ENCODE measurements at places on chromosomes 5 and 9.

DNA sequence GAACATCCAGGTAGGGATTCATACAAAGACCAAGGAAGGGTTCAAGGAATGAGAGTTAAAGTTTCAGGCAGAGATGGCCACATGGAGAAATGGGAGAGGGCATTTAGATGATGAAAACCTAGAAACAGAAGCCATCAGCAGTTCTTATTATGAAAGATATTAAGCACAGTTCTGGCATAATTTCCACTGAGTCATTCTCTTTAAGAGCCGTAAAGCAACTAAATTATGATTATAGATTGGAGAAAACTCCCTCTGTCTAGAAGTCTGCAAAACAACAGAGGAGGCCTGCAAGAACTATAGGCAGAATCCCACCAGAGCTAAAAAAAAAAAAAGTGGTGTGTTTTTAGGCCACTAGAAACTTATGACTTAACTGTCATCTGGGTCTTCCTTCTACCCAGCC, 157.1 kb upstream of the MPDZ start:
- no peak for DNase-seq

DNA sequence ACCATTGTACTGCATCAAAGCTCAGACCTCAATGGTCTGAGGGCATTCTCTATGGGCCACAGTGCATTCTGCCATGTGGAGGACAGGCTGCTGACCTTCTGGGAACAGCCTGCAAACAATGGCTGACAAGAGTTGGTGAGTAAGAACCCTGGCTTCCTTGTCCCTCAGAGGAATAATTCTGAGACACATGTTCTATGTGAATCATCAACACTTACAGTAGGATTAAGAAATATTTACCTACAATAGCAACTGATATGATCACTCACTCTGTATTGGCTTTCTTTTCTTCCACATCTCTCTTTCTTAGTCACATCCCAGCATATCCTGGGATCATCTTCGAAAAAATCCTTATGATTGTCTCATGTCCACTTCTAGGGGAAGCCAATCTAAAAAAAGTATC, 306.5 kb upstream of the ITGA1 start:
- DNase-seq: no peak

- DNase-seq: no peak
These were observed 63.2 kb downstream of the PRRT1B start for GRCh38 chr9:131608493-131609037.

DNA sequence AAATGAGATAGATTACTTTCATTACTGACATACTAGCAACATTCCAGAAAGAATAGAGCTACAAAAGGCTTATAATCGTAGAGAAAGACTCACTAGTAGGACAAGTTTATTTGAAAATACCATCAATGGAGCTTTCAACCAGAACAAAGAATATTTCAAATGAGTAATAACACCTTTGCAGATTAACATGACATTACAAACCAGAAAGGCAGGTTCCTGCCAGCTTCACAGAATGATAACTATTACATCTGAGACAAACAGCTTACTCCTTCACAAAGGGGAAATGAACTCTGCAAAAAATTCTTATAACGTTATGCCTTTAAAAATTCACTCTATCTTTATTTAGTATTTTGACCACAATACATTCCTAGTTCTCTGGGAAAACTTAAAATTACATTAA, 103.1 kb downstream of the EPB41L4A start:
- no peak for DNase-seq

DNA sequence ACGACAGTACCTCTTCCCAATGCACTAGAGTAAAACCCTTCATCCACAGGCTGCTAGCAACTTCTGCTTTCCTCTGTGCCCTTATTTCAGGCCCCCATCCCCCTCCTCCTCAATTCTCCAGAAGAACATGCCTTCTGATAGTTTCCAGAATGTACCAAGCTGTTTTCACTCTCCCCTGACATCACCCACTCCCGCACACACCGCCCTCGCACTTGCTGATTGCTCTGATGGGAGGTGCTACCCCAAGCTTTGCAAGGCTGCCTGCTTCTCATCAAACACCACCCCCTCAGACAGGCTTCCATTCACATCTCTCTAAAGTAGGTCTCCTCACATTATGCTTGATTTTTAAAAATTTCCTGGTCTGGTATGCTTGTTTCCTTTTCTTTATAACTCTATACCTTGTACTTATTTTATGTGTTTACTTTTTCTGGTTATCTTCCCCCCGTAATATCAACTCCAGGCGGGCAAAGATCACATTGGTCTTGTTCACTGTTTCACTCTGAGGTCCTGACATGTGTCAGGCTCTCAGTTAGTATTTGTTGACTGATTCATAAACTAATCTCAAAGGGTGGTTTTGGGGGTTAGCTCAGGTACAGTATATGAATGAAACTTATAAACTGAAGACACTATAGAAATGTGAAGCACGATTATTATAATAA, 91.0 kb upstream of the C9orf72 start:
- no peak for DNase-seq

- DNase-seq: no peak
These were observed 17.1 kb upstream of the SPARC start for GRCh38 chr5:151703780-151704179.

GRCh38 chr5:174972291-174972690, 247.9 kb downstream of the MSX2 start:
- DNase-seq: peak; percentile 84

- DNase-seq: no peak
These were observed 12.0 kb downstream of the PKD2L2 start for GRCh38 chr5:137901011-137901817.

GRCh38 chr9:110918316-110919049, 119.8 kb downstream of the LPAR1 start:
- no peak for DNase-seq

DNA sequence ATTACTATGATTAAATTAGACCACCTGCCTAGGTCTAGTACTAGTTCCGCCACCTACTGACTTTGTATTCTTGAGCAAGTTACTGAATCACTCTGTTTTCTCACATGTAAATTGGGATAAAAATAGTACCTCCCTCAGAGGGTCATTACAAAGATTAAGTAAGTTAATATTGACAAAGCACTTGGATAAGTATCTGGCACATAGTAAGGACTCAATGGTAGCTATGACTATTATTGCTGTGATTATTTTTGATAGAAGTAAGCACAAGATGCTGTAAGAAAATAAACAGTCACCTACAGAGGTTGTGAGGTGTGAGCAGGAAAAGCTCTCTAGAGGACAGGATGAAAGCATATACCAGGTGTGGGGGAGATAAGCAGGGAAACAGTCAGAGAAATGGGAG, 173.1 kb upstream of the PAPPA start:
- DNase-seq: no peak

GRCh38 chr5:57166276-57166675, 7.6 kb upstream of the GPBP1 start:
- no peak for DNase-seq

DNA sequence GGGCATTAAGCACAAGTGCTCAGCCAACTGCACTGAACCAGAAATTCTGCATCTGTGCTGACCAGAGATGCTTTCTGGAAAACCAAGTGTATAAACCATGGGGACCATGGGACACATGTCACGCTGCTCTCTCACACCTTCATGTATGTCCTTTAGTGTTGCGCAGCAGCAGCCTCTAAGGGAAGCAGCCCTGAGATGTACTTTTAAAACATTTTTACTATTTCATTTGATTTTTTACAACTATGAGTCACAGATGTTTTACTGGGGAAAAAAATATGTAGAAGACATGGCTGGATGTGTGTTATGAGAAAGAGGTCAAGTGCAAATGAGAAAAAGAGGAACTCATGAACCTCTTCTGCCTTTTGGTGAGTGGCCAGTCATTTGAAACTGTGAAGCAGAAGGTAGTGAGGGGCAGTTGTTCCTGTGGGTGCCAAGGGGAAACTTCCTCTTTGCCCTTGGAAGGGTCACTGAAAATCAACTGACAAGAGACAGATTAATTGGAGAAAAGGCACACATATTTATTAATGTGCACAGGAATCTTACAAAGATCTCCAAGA, 31.4 kb upstream of the SYK start:
- DNase-seq: no peak

GRCh38 chr9:83059417-83059816, 3.5 kb downstream of the RASEF start:
- peak; percentile 15 for DNase-seq

DNA sequence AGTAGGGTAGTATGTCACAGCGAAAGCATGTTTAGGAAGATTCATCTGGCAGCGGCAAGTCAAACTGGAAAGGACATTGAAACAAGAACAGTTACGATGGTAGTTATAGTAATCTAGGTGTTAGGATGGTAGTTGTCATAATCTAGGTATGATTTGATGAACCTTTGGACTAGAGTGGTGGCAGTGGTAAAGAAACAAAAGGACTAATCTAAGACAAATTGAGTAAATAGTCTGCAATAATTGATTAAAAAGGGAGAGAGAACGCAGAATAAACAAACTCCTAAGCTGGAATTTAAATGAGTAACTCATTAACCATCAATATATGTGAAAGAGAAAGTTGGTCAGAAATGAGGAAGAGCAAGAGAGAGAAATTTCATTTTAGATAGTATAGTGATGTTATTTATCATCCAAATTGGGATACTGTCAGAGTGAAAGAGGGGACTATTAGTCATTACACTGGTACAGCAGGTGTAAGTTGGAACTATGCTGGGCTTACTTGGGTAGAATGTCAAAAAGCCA, 56.8 kb downstream of the MTREX start:
- no peak for DNase-seq

GRCh38 chr9:3401221-3401954, 124.4 kb downstream of the RFX3 start:
- DNase-seq: no peak

GRCh38 chr9:83633255-83633654, 10.3 kb downstream of the IDNK start:
- DNase-seq: no peak

GRCh38 chr5:32651638-32652037, 59.5 kb upstream of the NPR3 start:
- DNase-seq: no peak

- no peak for DNase-seq
These were observed 52.2 kb downstream of the ROPN1L start for GRCh38 chr5:10493884-10494283.

DNA sequence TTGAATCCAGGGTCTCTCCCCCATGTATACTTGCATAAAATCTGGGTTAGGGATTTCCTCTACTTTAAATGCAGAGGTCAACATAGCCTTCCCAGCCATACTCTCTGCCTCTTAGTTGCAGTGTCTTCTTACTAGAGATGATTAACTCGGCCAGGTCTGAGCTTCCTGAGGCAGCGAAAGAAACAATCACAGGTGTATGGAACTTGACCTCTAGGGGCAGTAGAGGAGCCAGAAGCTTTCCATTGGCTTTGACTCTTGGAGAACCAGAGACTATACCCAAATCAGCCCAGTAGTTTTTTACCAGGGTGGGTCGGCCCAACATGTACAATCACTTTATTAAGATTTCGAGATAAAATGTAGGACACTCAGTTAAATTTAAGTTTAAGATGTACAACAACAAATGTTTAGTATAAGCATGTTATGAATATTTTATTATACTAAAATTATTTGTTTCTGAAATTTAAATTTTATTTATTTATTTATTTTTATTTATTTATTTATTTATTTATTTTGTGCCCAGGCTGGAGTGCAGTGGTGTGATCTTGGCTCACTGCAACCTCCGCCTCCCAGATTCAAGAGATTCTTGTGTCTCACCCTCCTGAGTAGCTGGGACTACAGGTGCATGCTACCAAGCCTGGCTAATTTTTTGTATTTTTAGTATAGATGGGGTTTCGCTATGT, 48.0 kb upstream of the DMRT3 start:
- DNase-seq: no peak

GRCh38 chr9:33263131-33264002, 1.1 kb downstream of the BAG1 start:
- no peak for DNase-seq

DNA sequence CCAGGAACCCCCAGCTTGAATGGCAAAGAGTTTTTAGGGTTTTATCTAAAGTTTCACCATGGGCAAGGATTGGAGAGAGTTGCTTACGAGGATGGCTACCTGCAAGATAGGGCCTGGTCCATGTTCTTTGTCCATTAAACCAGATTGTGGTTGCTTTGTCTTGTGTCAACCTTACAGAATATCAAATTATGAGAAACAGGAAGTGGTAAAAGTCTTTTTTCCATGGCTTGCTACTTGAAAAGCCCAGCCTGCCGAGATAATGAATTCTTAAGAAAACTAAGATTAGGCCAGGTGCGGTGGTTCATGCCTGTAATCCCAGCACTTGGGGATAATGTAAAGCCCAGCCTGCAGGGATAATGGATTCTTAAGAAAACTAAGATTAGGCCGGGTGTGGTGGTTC, 24.4 kb downstream of the ZNF474 start:
- DNase-seq: no peak

DNA sequence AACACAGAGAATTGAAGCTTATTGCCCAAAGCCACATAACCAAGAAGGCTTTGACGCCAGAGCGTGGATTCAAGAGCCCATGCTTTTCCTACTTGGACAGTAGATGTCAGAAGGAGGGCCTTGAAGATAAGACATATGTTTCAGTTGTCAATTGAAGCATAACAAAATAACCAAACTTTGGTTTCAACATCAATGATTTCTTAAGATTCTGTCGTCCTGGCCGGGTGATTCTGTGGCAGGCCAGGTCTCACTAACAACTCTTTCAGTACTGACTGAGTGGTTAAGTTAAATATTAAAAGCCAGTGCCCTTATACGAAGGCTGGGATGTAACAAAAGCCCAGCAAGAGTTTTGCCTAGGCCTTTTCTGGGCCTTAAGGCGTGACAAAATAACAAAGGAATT, 94.0 kb downstream of the RCL1 start:
- no peak for DNase-seq

- DNase-seq: no peak
These were observed 65.4 kb upstream of the SLC1A1 start for GRCh38 chr9:4424891-4425290.

DNA sequence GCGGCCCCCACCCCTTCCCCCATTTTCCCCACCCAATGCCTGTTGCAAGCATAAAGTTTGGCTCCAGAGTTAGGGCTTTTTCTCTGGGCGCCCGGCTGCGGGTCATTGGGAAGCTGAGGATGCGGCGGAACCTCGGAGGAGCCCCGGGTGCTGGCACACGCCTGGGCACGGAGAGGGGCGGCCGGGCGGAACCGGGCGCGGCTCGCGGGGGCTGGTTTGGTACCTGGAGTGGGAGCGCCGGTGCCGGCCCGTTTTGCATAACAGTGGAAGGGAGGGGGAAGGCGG, 1.2 kb downstream of the PPARGC1B start:
- DNase-seq: no peak

DNA sequence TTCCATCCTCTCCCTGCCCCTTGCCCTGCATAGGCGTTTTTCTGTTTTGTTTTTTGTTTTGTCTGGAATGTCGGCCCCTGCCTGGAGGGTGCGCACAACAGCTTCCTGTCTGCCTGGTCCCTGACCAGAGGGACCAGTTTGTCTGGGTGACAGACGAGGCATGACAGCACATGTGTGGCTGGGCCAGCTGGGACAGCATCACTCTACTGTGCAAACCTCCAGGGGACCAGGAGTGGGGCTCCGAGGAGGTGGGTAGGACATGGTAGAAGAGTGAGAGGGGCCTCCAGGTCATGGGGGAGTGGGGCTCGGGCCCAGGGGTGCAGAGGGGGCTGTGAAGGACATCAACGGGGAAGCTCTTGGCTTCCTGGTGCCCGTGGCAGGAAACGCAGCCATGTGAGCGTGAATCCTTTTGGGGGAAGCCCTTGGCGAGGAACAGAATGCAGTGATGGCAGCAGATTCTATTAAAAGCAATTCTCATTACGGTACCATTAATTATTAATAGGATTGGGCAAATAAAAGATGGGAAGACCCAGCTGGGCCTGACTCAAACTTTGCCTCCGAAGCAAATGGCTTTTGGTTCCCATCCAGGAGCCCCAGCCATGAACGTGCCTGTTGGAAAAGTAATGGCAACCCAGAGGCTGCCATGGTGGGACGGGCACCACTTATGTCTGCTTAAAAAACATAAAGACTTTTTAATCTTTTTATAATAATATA, 184.4 kb upstream of the IER5L start:
- DNase-seq: no peak

All from NCI-H2029 (cell line).